Activated naive CD4-positive, alpha-beta T cell treated with anti-CD3 and anti-CD28 coated beads, Interleukin-2, amount 10 ng/mL, durations not matched to agents 5 hours and 36 hours (primary cell): ENCODE measurements at places on chromosomes 6 and 20. TPM values are rescaled to one million over a fixed set of nuclear protein-coding genes. Genes with fewer than 3 reads are reported as not detected.

NAA20 gene
- 39.2 TPM for total RNA-seq

ENTPD6 gene
- total RNA-seq: 52.6 TPM

ULBP3 gene
- total RNA-seq: 1.8 TPM

ZNF292 gene
- 62.1 TPM for total RNA-seq

STX16 gene
- 193 TPM for total RNA-seq

WFDC10A gene
- total RNA-seq: not detected

MACROD2 gene
- not detected for total RNA-seq

ELOVL5 gene
- total RNA-seq: 151 TPM

PRPH2 gene
- total RNA-seq: not detected

OVOL2 gene
- not detected for total RNA-seq

NOX3 gene
- not detected for total RNA-seq

PTCHD4 gene
- total RNA-seq: not detected

CLPSL2 gene
- not detected for total RNA-seq

BPIFB4 gene
- not detected for total RNA-seq

TPX2 gene
- total RNA-seq: 108 TPM

CGA gene
- total RNA-seq: not detected

CTAGE9 gene
- not detected for total RNA-seq

CDC5L gene
- 21.8 TPM for total RNA-seq

SLC35A1 gene
- 17.1 TPM for total RNA-seq

BICRAL gene
- total RNA-seq: 25.4 TPM

CNKSR3 gene
- total RNA-seq: not detected

CDSN gene
- not detected for total RNA-seq

HTR1E gene
- not detected for total RNA-seq

RIPOR3 gene
- not detected for total RNA-seq

MAP7 gene
- 3.1 TPM for total RNA-seq

TOP1 gene
- 56.2 TPM for total RNA-seq

NPBWR2 gene
- not detected for total RNA-seq

FILIP1 gene
- total RNA-seq: not detected

VWA7 gene
- total RNA-seq: 3.8 TPM

TREML2 gene
- 36.5 TPM for total RNA-seq

WFDC10B gene
- total RNA-seq: not detected

TMEM244 gene
- not detected for total RNA-seq

HLA-G gene
- total RNA-seq: 0.14 TPM

SMLR1 gene
- not detected for total RNA-seq

PDYN gene
- not detected for total RNA-seq

GPX5 gene
- not detected for total RNA-seq

MMP24 gene
- not detected for total RNA-seq

OR2B6 gene
- total RNA-seq: 0.23 TPM

COL11A2 gene
- total RNA-seq: 0.50 TPM

CST7 gene
- total RNA-seq: 54.6 TPM

SYNGAP1 gene
- 52.1 TPM for total RNA-seq

GID8 gene
- total RNA-seq: 38.2 TPM

CRISP2 gene
- total RNA-seq: not detected

SIM1 gene
- not detected for total RNA-seq

ARMC2 gene
- total RNA-seq: 6.5 TPM

BMP5 gene
- not detected for total RNA-seq

TFAP2A gene
- total RNA-seq: not detected

SYTL3 gene
- total RNA-seq: 48.5 TPM
